ENCODE measurements at places on chromosomes 5 and 9. TPM values are rescaled to one million over a fixed set of nuclear protein-coding genes. Genes with fewer than 3 reads are reported as not detected.

GRCh38 chr5:121702682-121703081 lies 149.0 kb upstream of the FTMT start:
- DNase-seq, result no peak

DNA sequence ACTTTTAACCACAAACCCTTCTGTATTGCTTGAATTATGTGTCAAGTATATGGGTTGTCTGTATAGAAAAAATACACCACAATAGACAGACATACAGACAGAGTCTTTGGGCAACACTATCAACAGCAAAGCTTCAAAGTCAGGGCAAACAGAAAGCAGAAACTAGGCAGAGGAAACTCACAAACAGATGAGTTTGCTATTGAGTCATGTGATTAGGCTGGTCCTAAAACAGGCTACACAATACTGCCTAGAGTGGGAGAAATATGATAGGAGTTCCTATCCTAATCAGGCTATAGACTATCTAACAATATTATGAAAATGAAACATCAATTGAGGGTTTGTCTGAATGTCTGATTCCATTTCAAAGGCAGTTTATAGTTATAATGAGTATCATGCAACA lies 156.4 kb downstream of the EDIL3 start:
- no peak for DNase-seq

- peak; percentile 72 for DNase-seq
Observed at GRCh38 chr9:78236551-78236910, 656 bp downstream of the CEP78 start.

DNA sequence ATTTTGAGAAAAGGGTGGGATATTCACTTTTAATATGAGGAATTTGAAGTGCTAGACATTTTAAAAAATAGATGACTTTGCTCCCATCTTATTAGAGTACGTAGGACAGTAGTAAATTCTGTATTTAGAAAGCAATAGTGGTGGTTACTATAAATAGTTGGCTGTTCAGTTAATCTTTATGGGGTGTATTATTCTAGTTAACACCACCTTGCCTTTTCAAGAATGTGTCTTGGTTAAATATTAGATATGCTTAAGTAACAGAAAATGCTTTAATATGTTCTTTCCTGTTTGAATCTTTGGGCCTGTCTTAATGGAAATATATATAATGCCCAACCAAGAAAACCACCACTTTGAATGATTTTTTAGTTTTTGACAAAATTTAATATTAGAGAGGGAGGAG lies 608.7 kb upstream of the FAM174A start:
- DNase-seq, result no peak

- DNase-seq, result peak; percentile 88
Observed at GRCh38 chr5:32589942-32590869, 4.8 kb downstream of the SUB1 start.

DNA sequence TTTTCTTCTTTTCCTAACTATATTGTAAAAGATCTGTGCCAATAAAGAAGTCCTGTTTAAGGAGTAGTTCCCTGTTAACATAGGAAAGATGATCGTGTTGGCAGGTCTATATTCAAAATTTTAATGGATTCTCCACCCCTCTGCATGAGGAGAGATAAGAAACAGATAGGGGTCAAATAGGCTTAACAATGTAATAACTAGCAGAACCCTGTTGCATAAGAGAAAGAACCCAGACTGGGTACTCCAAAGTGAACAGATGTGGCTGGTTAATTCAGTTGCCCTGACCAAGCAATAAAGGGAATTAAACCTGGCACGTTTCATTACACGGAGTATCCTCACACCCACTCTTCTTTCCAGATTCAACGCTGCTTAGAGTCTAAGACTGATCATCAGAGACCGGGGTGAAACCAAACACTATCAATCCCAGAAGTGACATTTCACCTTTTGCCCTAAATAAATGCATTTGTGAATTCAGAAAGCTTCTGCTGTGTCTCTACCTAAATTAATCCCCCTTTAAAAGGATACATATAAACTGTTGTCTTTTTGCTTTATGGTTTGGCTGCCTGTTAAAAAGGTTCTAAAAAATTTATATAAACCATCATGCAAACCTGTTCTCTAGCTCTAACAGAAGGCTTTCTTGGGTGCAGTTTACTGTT lies 1276.9 kb upstream of the WWC1 start:
- DNase-seq, result no peak

Gene IGIP
- total RNA-seq, result 2.5 TPM

Gene C5orf34
- 15.7 TPM for total RNA-seq

Gene FRMPD1
- 0.07 TPM for total RNA-seq

Gene SHISAL2B
- total RNA-seq, result not detected

Gene ECM2
- total RNA-seq, result 0.11 TPM

Gene PCDHGA9
- 13.0 TPM for total RNA-seq

Gene HTR4
- not detected for total RNA-seq

Gene HSPB3
- total RNA-seq, result not detected
